ENCODE measurements at places on chromosomes 7 and 10.

- DNase-seq = peak; percentile 11
Observed at GRCh38 chr10:6200734-6201515, 1.8 kb upstream of the PFKFB3 start.

- no peak for DNase-seq
Observed at GRCh38 chr10:93715345-93715744, 13.0 kb upstream of the FRA10AC1 start.

DNA sequence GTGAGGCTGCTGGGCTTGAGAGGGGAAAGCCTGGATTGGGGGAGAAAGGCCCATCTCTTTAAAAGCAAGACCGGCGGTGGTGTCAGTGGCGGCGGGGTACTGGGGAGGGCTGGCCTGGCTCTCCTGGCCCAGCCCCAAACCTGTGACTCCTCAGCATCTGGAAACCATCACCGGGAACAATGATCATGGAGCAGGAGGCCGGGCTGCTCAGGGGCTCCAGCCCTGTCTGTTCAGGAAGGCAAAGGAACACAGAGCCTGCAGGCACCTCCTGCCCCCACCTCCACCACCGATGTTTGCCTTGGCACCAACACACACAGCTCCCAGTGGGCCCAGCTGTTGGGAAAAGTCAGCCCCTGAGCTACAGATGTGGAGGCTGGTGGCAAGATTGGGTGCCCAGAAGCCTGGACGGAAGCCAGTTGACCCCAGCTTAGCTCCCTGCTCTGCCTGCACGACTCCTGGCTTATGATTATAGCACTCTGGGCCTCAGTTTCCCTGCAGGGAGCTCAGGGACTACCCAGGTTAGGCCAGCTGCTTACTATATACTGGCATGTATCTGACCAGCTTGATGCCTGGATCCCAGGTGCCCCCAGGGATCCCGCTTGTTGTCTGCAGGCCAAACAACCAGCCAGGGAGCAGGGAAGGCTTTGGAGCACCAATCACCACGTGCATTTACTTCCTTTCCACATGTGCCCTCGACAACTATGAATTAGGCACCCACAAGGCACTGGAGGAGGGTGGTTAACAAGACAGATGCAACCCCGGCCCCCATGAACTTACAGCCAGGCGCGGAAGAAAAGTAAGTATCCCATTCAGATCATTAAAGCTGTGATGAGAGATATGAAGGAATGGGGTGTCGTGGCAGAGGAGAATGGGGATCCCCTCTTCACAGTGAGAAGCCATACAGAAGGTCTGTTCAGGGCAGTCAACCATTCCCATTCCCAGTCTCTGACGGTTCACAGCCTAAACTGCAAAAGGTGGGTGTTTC lies 37.3 kb downstream of the ZCCHC24 start:
- DNase-seq = no peak

GRCh38 chr10:57925045-57925444 lies 342.6 kb downstream of the IPMK start:
- DNase-seq = no peak

DNA sequence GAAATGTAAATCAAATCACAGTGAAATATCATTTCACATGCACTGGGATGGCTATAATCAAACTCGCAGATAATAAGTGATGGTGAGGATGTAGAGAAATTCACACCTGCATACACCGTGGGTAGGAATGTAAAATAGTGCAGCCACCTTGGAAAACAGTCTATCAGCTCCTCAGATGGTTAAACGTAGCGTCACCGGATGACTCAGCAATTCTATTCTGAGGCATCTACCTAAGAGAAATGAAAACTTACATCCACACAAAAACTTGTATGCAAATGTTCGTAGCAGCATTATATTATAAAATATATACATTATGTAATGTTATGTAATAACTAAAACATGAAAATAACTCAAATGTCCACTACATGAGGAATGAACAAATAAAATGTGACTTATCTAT lies 38.9 kb downstream of the SH3PXD2A start:
- no peak for DNase-seq

DNA sequence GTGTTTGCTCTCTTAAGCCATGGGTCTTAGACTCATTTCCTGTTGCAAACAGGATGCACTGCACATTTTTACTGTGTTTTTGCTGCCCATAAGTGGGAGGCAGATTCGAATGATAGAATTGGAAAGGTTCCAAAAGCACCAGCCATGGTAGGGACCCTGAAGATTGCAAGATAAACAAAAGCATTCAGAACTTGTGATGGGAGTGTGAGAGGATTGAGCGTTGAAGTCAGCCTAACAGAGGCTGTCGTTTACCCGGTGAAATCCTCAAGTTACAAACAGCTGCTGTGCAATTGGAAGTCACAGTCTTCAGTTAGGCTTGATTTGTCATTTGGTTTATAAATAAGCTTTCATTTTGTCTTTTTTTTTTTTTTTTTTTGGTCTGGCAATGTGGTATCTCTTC lies 192.7 kb upstream of the MKI67 start:
- no peak for DNase-seq

- peak; percentile 18 for DNase-seq
Observed at GRCh38 chr10:9091530-9092093, 1037.1 kb downstream of the GATA3 start.

GRCh38 chr10:69716711-69717560 lies 84.8 kb upstream of the COL13A1 start:
- DNase-seq = peak; percentile 38

DNA sequence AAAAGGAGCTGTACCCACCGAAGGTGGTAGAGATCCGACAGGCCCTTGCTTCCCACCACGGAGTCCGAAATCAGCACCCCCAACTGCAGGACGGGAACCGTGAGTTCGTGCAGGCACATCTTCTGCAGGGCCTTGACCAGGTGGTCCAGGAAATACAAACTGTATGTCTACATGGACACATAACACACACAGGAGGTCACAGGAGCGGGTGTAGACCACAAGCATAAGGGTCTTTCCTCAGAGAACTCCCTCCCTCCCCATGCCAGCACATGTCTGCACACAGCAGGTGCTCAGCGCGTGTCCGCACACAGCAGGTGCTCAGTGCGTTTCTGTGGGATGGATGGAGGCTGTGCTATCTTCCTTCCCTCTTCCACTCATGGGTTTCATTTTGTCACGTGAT lies 69.7 kb downstream of the CFAP46 start:
- DNase-seq = no peak

- DNase-seq = no peak
Observed at GRCh38 chr7:22666732-22667131, 60.3 kb upstream of the IL6 start.

- no peak for DNase-seq
Observed at GRCh38 chr10:69516316-69516715, 56.9 kb downstream of the NEUROG3 start.

- no peak for DNase-seq
Observed at GRCh38 chr7:29940199-29940598, 49.4 kb downstream of the SCRN1 start.

DNA sequence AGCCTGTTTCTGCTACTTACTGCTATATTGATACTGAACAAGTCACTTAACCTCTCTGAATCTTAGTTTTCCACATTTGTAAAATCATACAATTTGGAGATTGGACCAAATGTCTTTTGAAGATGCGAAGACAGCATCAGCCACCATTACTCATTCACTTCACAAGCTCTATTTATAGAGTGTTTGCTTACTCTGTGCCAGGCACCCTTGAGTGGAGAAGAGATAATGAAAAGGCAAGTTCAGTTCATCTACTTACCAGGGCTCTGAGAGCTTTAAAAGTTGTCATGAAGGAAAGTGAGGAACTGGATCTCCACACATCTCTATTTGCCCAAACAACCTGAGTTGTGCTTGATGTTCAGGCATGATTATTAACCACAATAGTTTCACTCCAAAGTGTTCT lies 277.5 kb downstream of the CSTF2T start:
- DNase-seq = no peak

GRCh38 chr10:116311706-116312490 lies 12.3 kb upstream of the CCDC172 start:
- DNase-seq = no peak

DNA sequence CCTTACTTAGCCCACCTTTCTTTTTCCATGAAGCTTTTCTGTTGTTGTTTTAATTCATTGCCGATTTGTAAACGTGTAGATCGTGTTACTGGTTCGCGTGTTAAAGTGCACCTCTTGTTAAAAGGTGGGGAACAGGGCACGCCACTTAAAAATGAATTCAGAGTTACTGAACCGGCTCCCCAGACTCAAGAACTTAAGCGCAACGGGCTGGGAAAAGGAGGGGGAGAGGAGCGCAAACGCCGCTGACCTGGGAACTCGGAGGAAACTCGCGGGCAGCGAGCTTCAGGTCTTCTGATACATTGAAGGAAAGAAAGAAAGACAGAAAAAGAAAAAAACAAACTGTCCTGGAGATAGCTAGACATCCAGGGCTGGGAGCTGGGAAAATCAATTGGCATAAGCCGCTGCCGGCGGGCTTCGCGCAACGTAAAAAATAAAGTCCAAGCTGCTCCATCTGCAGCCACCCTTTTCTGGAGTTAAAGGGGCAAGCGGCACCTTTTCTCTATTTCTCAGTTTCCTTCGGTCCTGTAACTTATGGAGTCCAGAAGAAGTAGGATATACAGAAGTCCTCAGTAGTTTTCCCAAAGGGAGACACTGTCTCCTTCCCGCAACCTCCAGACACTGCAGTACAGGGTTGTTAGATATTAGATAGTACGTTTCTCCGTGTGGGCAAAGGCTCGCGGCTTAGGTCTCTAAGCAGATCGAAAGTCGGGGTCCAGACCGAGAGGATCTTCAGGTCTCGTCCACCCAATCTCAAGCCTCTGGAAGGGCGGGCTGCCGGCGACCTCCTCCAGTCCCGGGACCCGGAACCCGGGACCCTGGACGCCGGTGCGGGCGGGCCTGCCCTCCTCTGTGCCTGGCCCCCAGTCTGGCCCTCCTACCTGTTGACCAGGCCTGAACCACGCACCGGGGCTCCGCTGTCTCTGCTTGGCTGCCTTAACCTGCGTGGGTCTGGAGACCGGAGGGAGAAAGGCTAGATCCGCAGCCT lies 1.8 kb upstream of the DLX6 start:
- no peak for DNase-seq

DNA sequence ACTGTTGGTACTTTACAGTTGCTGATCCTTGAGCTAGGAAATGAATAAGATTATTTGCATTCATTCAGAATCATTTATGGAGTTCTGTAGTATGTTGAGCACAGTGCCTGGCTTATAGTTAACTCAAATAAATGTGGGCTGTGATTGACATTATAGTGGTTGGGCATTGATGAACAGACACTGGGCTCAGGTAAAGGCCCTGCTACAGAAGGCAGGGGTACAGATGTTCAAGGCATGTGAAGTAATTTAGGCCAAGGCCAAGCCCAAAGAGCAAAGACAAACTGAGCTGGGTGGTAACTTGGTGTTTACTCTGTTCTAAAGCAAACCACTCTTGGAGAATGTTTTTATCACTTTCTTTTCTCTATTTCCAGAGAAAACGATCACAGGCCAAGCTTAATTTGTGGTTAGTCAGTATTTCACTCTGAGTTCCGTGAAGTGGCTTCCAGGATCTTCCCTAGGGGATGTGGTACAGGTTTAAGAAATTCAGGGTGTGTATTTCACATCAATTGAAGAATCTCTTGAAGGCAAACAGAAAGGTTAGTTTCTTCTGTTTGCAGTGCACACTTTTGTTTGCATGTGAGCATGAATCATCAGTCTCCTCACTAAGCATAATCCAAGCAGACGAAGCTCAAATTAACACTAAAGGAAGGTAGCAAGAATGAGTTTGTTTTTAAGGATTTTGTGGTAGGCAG lies 113.9 kb upstream of the PRR15 start:
- DNase-seq = no peak

DNA sequence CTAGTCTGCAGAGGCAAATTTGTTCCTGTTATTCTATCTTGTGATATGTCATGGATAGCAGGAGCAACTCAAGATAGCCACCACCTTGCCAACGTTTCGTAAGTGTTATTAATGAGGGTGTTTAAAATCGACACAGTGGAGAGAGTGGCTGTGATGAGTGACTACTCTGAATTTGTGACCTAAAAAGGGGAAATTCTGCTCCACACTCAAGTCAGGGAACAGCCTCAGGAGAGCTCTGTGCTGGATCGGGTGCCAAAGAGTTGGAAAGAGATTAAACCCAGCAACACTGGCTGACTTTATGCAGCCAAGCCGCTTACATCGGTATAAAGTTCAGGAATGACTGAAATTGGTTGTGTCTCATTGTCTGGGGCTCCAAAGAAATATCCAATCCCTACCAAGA lies 9.5 kb downstream of the TACC2 start:
- DNase-seq = no peak

- no peak for DNase-seq
Observed at GRCh38 chr7:69403169-69403568, 195.1 kb upstream of the AUTS2 start.

- no peak for DNase-seq
Observed at GRCh38 chr7:139955109-139955820, 107.5 kb downstream of the PARP12 start.

DNA sequence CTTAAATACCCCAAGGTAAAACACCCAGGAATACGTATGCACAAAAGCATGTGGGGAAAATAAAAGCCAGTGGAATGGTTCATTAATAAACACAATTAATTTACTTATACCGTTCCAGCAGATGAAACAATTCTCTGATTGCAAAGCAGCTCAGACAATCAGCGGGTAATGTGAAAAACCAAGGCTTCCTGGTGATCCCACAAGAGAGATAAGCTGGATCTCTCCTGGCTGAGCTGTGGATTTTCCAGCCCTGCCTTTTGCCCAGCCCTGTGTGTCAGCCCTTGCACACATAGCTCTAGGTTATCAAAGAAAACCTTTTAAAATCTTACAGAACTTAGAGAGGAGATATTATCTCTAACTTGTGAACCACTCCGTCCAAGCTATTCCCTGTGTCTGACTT lies 1010.7 kb upstream of the AUTS2 start:
- DNase-seq = no peak

GRCh38 chr10:130137090-130137448 lies 878 bp downstream of the GLRX3 start:
- no peak for DNase-seq

GRCh38 chr7:80070391-80070790 lies 64.2 kb upstream of the GNAI1 start:
- DNase-seq = no peak

DNA sequence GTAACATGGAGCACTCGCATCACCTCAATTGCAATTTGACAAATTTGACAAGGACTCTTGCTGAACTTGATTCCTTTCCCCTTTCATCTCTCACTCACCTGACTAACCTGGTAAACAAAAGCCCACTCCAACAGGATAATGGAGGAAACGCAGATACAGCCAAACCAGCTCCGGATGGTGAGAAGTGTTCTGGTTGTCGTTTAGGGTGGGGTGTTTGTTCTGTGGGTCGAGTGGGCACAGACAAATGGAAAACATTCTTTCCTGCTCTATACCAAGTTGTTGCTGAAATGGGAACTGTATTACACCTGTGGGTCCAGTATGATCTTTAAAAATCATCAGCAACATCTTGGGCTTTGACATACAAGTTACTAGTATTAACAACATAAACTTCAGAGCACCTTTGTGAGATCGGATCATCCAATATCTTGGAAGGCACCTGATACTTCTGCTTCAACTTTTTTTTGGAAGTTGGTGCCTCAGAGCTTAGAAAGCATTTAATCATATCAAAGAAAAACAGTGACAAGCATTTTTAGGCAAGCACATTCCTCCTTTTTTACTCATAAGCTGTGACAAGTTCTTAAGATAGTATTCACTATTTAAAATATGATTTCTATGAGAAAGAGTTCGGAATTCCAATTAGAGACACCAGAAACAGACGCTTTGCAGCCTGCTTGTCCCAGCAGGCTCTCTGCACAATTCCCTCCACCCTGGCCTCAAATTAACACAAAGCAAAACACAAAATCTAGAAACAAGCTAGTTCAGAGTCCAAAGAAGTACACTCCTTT lies 58.1 kb downstream of the CCDC186 start:
- no peak for DNase-seq

GRCh38 chr10:61452151-61452651 lies 980 bp downstream of the TMEM26 start:
- DNase-seq = no peak

GRCh38 chr10:26368463-26368862 lies 69.7 kb upstream of the APBB1IP start:
- no peak for DNase-seq
